ENCODE measurements at places on chromosomes 3 and 15.

GRCh38 chr3:62884096-62884870 is 9.1 kb upstream of the CADPS start:
- DNase-seq = no peak

DNA sequence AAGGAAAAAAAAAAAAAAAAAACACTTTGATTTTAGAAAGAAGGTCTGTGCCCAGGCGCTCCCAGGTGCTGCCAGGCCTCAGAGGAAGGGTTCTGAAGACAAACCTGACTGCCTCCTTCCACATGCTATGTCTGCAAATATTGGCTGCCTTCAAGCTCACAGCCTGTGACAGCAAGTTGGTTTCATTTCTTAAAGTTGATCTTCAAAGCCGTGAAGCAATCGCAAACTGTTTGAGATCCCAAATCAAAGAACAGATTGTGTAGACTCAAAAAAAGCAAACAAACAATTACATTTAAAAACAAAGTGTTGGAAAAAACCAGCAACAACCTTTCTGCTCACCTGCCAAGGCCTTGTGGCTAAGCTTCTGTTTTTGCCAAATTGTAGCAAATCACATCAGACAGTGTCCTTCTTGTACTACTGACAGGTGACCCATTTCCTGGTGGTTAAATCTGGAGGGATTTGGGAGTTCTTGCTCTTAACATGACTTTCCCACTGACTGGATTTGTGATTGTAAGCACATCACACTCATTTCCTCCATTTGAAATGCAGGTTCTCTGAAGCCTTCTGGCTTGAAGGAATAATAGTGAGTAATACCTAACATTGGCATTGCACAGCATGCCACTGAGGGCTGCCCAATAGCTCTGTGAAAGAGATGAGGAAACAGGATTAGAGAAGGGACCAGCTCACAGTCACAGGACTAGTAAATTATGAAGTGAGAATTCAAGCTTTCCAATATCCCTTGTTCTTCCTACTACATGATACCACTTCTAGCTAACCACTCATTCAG is 502.4 kb downstream of the LPP start:
- no peak for DNase-seq

DNA sequence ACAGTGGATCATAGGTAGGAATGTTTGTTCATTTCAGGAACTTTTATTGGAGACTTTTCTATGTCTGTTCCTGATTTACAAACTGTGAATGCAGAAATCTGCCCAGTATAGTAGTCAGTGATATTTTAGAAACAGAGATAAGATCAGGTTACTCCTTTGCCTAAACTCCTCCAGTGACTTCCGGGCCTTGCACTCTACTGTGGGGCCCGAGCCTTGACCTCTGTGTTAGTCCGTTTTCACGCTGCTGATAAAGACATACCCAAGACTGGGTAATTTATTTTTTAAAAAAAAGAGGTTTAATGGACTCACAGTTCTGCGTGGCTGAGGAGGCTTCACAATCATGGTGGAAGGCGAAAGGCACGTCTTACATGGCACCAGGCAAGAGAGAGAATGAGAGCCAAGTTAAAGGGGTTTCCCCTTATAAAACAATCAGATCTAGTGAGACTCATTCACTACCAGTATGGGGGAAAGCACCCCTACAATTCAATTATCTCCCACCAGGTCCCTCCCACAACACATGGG is 127.1 kb downstream of the DNAJB8 start:
- no peak for DNase-seq

DNA sequence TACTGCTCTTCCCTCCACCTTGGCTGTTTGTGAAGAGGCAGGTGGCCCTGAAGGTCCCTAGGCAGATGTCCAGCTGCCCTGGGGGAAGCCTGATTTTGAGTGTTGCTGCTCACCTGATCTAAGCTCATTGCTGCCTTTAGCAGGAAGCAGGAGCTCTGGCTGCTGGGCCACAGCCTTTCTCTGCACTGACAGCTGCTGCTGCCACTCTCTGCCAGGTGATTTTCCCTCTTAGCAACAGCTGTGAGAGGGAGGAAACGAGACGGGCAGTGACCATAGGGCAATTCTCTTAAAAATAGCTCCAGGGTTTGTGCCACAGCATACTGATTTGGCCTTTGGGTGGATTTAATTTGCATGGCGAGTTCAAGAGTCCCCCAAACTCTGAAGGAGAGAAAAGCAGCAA is 415.8 kb upstream of the SEMA6D start:
- no peak for DNase-seq

DNA sequence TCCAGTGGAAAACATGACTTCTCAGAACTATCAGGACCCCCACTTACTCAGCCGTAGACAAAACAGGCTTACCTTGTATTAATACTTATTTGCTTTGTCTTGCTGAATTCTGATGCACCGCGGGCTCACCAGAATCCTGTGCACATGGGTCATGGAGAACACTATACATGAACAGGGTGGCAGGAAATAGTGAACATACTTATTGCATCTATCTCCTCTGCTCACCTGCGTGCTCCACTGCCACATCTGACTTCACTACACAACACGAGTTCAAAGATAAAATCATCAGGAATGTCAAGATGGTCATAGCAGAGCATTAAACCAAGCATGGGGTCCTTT is 10.7 kb upstream of the MAPK6 start:
- no peak for DNase-seq
